ENCODE measurements at places on chromosomes 16 and 17. TPM values are rescaled to one million over a fixed set of nuclear protein-coding genes. Genes with fewer than 3 reads are reported as not detected.

Gene C16orf96
- 0.08 TPM for total RNA-seq

Gene GOSR2
- 67.2 TPM for total RNA-seq

Gene IL17C
- not detected for total RNA-seq

GRCh38 chr16:85479972-85480726 is 133.0 kb upstream of the GSE1 start:
- no peaks in the 10 kb centered on the region for H3K4me1 ChIP-seq
- H3K36me3 ChIP-seq = no peaks in the 10 kb centered on the region
- no peak overlapping the region for H3K4me3 ChIP-seq
- H3K27ac ChIP-seq = no peak overlapping the region
- peaks cover 6% of the 10 kb centered on the region for H3K27me3 ChIP-seq
- no peak for DNase-seq

- H3K4me1 ChIP-seq = peaks cover 8% of the 10 kb centered on the region
- H3K4me3 ChIP-seq = no peak overlapping the region
- H3K36me3 ChIP-seq = no peaks in the 10 kb centered on the region
- H3K27ac ChIP-seq = no peak overlapping the region
- H3K27me3 ChIP-seq = peaks cover 55% of the 10 kb centered on the region
- DNase-seq = no peak
Observed at GRCh38 chr17:6796017-6796886, 20.2 kb downstream of the FBXO39 start.

GRCh38 chr17:57902800-57903759 is 52.1 kb downstream of the CUEDC1 start:
- H3K4me1 ChIP-seq = peaks cover 22% of the 10 kb centered on the region
- H3K4me3 ChIP-seq = no peak overlapping the region
- no peaks in the 10 kb centered on the region for H3K36me3 ChIP-seq
- DNase-seq = no peak
- H3K27me3 ChIP-seq = no peaks in the 10 kb centered on the region
- peak overlapping the region; percentile 31 for H3K27ac ChIP-seq

DNA sequence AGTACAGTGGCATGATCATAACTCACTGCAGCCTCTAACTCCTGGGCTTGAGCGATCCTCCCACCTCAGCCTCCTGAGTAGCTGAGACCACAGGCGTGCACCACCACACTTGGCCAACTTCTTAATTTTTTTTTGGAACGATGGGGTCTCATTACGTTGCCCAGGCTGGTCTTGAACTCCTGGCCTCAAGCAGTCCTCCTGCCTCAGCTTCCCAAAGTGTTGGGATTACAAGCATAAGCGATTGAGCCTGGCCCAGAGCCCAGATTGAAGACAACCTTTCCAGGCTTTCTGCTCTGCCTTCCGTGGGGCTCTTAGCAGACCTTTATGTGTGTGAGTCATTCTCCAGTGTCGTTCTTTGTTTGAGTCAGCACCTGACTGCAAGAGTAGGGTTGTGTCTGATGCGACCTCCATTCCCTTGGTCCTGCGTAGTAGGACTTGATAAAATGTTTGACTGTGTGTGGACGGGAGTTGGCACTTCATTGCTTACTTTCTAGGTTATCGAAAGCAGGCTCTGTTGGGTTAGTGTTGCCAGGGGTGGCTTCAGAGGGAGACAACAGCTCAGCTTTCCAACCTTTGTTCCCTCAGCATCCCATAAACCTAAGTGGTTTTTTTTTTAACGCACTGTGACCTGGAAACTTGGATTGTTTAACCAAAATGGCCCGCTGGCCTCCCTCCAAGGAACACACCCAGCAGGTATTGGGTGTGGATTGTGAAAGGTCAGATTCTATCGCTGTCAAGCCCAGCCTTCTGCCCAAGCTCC is 26.4 kb downstream of the EEF2K start:
- no peak for DNase-seq
- H3K4me1 ChIP-seq = peaks cover 6% of the 10 kb centered on the region
- no peak overlapping the region for H3K27ac ChIP-seq
- H3K36me3 ChIP-seq = peaks cover 27% of the 10 kb centered on the region
- no peak overlapping the region for H3K4me3 ChIP-seq
- H3K27me3 ChIP-seq = no peaks in the 10 kb centered on the region

GRCh38 chr17:66602659-66603384 is 232.1 kb upstream of the CACNG5 start:
- H3K4me3 ChIP-seq = no peak overlapping the region
- peaks cover 16% of the 10 kb centered on the region for H3K36me3 ChIP-seq
- DNase-seq = no peak
- H3K27ac ChIP-seq = no peak overlapping the region
- peaks cover 2% of the 10 kb centered on the region for H3K4me1 ChIP-seq
- no peaks in the 10 kb centered on the region for H3K27me3 ChIP-seq

Measured in activated naive CD8-positive, alpha-beta T cell treated with anti-CD3 and anti-CD28 coated beads, Interleukin-2, amount 10 ng/mL, durations not matched to agents 7 days and 5 days (primary cell).